Prostate gland (tissue), 2 donors: ENCODE measurements at places on chromosomes 13 and 19. TPM values are rescaled to one million over a fixed set of nuclear protein-coding genes. Genes with fewer than 3 reads are reported as not detected.

DNA sequence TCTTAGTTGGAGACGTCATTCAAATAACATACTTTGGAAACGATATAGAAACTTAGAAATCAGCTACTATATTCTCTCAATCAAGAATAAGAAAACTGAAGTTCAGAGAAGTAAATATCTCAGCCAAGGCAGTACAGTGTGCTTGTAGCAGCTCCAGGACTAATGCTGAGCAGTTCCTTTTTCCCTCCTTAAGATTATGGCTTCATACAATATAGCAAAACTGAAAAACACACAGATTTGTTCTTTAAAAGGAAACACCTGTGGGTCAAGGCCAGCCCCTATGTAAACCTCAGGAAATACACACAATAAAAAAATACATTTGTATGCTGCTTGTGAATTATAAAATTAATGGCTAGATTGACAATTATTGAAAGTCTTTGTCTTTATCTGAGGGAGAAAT is 212.7 kb upstream of the EDNRB start:
- no peak overlapping the region for H3K4me3 ChIP-seq
- no peaks in the 10 kb centered on the region for H3K36me3 ChIP-seq
- no peaks in the 10 kb centered on the region for H3K27me3 ChIP-seq
- no peaks in the 10 kb centered on the region for H3K4me1 ChIP-seq
- no peak overlapping the region for H3K27ac ChIP-seq
- DNase-seq = no peak

DNA sequence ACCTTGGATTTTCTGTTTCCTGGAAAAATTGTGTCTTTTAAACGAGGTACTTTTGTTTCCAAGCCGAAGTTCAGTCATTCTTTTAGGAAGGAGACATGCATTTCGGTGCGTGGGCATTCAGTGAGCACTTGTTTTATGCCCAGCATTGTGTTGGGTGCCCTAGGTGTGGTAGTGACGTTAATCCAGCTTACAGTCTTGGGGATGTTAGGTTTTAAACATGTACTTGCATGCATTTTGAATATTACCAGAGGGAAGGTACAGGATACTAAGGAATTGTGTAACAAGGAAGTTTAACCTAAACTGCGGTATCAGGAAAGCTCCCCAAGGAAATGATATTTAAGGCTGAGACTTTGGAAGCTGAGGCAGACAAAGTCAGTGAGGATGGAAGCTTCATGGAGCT is 66.3 kb downstream of the ARHGAP35 start:
- no peaks in the 10 kb centered on the region for H3K36me3 ChIP-seq
- H3K4me3 ChIP-seq = no peak overlapping the region
- H3K27ac ChIP-seq = peak overlapping the region; percentile 71
- no peaks in the 10 kb centered on the region for H3K27me3 ChIP-seq
- no peak for DNase-seq

DNA sequence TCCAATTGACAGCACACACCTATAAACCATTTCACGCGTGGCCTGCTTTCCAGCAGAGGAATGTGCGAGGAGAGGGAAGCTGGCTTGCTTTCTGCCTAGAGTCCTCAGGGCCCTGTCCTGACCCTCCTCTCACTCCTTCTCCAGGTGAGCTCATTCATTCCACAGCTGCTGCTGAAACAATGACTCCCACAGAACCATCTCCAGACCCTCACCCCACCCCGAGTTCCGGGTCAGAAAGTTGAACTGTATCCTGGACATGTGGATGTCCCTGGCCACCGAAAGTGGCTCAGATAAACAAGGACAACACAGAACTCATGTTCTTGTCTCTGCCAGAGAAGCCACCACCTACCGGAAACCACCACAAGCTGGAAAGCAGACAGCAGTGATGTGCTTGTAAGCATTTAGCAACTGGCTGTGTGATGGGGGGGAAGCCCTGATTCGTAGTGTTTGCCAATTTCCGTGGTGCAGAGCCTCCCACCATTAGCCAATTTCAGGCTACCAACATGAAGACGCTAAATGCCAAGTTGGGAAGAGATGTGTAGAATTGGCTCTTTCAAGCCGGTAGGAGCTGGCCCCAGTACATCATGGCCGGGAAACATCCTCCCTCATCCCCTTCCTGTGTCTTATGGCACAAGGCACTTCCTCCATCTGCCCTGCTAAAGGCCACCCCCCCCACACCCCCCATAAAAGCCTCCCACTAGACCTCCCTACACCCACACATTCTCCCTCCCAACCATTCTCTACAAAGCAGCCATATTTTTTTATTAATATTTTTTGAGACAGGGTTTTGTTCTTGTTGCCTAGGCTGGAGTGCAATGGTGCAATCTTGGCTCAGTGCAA is 5.0 kb downstream of the SYCE2 start:
- peak overlapping the region; percentile 76 for H3K27ac ChIP-seq
- no peaks in the 10 kb centered on the region for H3K27me3 ChIP-seq
- no peaks in the 10 kb centered on the region for H3K36me3 ChIP-seq
- no peak overlapping the region for H3K4me3 ChIP-seq
- peaks cover 14% of the 10 kb centered on the region for H3K4me1 ChIP-seq

DNA sequence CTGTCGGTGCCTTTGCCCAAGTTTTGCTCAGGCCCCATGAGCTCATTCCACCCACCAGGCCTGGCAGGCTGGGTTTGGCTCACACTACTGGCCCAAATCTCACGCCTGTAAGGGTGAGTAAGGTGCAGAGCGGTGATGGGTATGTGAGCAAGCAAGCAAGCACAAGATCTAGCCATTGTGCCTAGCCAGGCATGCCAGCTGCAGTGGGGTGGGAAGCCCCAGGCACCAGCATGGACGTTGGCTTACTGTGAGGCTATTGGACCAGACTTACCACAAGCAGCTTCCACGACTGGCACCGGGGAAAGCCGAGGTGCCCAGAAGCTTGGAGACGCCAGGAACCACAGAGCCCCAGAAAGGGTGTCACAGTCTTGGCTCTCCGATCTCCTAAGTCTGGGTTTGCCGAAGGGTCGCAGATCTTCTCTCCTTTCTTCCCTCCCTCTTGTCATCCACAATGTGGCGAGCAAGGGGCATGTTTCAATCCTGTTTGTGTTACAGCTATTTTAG is 2659.4 kb upstream of the PCDH20 start:
- H3K27me3 ChIP-seq = no peaks in the 10 kb centered on the region
- no peaks in the 10 kb centered on the region for H3K4me1 ChIP-seq
- H3K4me3 ChIP-seq = no peak overlapping the region
- no peaks in the 10 kb centered on the region for H3K36me3 ChIP-seq

The RGL3 gene
- 5.1 TPM for total RNA-seq

- DNase-seq = no peak
- no peak overlapping the region for H3K27ac ChIP-seq
- no peaks in the 10 kb centered on the region for H3K36me3 ChIP-seq
- no peak overlapping the region for H3K4me3 ChIP-seq
Measured at GRCh38 chr13:78742659-78743058, 83.7 kb upstream of the OBI1 start.

The MRPL57 gene
- total RNA-seq = 51.5 TPM

GRCh38 chr19:55526216-55527196 is 10.4 kb downstream of the SBK2 start:
- no peak overlapping the region for H3K27ac ChIP-seq
- DNase-seq = peak; percentile 32
- H3K27me3 ChIP-seq = no peaks in the 10 kb centered on the region
- H3K4me1 ChIP-seq = peaks cover 5% of the 10 kb centered on the region
- H3K36me3 ChIP-seq = no peaks in the 10 kb centered on the region

DNA sequence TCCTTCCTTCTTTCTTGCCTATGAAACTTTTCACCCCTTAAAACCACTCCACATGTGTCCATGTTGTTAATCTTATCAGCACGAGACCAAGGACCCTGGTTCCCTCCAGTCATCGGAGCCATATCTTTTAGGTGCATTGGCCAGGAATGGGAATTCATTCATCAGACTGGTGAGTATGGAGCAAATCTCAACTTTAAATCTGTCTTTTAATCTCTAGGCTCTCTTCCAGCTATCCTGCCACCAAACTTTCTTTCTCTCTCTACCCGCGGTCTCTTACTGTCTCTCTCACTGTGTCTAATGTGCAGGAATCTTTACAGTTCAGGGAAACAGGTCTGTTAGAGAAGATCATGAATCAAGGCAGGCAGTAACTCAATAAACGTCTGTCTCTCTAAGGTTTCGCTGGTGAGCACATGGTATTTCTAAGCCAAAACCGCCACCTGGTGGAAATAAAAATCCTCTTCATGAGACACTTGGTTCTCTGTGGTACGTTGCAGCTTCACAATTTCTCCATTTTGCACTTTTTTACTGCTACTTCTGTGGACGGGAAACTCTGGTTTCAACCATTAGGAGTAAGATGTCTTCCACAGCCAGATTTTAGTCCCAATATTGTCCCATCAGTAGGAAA is 16.1 kb downstream of the LGALS16 start:
- H3K27me3 ChIP-seq = no peaks in the 10 kb centered on the region
- no peaks in the 10 kb centered on the region for H3K4me1 ChIP-seq
- peak; percentile 65 for DNase-seq
- no peak overlapping the region for H3K27ac ChIP-seq
- no peak overlapping the region for H3K4me3 ChIP-seq

The FCHO1 gene
- 10.7 TPM for total RNA-seq

The TEKTIP1 gene
- total RNA-seq = 5.3 TPM

The ARHGAP45 gene
- 26.2 TPM for total RNA-seq

The DLL3 gene
- total RNA-seq = not detected

The DNASE2 gene
- total RNA-seq = 41.4 TPM

DNA sequence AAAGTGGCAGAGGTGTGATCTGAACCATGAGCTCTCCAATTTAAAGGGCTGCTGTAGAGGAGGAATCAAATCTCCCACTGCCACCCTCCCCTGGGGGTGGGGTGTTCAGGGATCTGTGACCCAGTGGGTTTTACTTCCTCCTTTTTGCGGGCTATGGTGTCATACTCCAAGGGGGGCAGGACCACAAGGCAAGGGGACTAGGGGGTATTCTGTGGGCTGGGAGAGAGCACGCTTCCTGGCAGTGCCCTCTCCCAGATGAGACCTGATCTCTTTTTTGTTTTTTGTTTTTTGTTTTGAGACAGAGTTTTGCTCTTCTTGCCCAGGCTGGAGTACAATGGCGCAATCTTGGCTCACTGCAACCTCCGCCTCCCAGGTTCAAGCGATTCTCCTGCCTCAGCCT is 10.3 kb downstream of the PLD3 start:
- no peak overlapping the region for H3K4me3 ChIP-seq
- no peak overlapping the region for H3K27ac ChIP-seq
- no peaks in the 10 kb centered on the region for H3K27me3 ChIP-seq
- H3K36me3 ChIP-seq = no peaks in the 10 kb centered on the region

DNA sequence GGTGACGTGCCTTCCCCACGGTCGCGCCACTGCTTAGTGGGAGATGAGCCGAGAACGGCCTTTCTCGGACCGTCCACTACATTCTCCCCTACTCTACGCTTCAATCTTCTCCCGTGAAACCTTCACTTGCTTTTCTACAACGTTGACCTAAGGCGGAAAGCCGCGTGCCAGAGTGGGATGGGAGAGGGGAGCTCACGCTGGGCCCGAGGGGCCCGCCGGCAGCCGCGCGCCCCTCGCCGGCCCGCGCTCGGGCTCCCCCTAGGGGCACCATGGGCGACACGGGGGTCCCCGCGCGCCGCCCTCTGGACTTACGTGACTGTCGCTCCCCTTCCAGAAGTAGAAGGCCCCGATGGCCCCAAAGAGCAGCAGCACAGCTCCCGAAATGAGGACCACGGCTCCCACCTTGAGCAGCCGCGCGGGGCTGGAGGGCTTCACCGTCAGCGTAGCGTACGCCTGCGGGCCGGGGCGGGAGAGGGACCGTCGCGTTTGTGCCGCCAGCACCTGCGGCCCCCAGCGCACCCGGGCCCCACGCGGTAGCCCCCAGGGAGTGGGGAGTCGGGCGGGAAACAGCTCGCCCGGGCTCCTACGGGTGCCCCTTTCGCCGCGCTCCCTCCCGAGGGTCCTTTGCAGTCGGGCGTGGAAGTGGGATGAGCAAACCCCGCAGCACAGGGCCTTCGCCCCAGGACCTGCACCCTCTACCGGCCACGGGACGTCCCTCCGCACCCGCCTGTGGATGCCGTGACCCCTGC is 727 bp downstream of the CNMD start:
- H3K4me3 ChIP-seq = peak overlapping the region; percentile 23
- no peak for DNase-seq
- H3K36me3 ChIP-seq = no peaks in the 10 kb centered on the region
- no peak overlapping the region for H3K27ac ChIP-seq
- H3K27me3 ChIP-seq = no peaks in the 10 kb centered on the region
- no peaks in the 10 kb centered on the region for H3K4me1 ChIP-seq

GRCh38 chr13:97567510-97568243 is 133.7 kb downstream of the RAP2A start:
- no peaks in the 10 kb centered on the region for H3K27me3 ChIP-seq
- DNase-seq = peak; percentile 43
- H3K4me3 ChIP-seq = no peak overlapping the region
- H3K27ac ChIP-seq = no peak overlapping the region

DNA sequence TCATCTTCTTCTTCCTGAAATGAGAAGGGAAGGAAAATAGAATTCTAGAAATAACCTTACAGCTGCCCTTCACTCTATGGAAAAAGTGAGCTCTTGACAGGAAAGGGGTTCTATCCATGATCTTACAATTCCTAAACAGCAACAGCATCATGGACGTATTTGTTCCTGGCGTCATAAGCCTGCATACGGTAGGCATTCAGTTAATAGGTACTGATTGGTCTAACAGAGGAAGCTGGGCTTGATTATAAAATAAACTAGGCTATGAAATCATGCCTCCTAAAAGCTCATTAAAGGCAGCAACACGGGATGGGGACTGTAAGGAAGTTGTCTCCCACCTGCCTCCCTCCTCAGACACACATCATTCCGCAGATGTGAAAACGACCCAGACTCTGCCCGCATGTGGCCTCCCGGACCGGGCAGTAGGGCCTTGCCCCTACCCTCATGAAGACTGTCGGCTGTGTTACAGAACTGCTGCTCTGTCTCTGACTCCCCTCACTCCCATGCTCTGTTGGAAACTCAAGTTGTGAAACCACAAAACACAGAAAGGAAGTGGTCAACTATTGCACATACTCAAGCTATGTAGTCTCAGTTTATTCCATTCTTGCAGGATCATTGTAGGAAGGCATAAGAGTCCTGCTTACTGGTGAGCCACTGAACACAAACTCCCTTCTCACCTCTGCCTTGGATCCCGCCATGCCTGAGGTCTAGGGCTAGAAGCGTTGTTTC is 129.8 kb downstream of the DLEU7 start:
- no peak for DNase-seq
- H3K27ac ChIP-seq = no peak overlapping the region
- H3K4me3 ChIP-seq = no peak overlapping the region
- H3K36me3 ChIP-seq = no peaks in the 10 kb centered on the region

GRCh38 chr13:45142440-45143345 is 22.4 kb downstream of the GTF2F2 start:
- H3K27me3 ChIP-seq = no peaks in the 10 kb centered on the region
- H3K27ac ChIP-seq = no peak overlapping the region
- no peaks in the 10 kb centered on the region for H3K36me3 ChIP-seq
- H3K4me1 ChIP-seq = no peaks in the 10 kb centered on the region
- H3K4me3 ChIP-seq = no peak overlapping the region

- DNase-seq = no peak
- no peak overlapping the region for H3K27ac ChIP-seq
- H3K4me1 ChIP-seq = no peaks in the 10 kb centered on the region
- H3K27me3 ChIP-seq = no peaks in the 10 kb centered on the region
- H3K36me3 ChIP-seq = no peaks in the 10 kb centered on the region
- H3K4me3 ChIP-seq = no peak overlapping the region
Measured at GRCh38 chr13:20428666-20429644, 96.7 kb downstream of the CRYL1 start.
